ENCODE measurements at places on chromosomes 6 and 20.
A peak's percentile ranks its signal among the peaks of the same experiment; 100 is the strongest.

DNA sequence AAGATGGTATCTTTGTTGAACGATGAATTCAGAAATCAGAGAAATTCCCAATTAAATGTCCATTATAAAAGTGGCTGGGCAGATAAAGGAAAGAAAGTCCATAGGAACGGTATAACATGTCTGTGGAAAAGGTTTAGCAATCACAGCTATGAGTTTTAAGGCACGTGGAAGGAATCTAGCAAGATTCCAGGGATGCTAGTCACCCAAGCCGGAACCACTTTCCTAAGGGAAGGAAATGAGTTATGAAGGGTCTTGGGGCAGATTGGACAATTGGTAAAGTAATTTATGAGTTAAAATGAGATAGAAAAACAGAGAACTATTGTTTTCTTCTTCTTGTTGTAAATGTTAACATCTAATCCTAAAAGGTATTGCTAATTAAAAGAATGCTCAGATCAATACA is 384.8 kb downstream of the ADGRB3 start:
- no peak for DNase-seq

DNA sequence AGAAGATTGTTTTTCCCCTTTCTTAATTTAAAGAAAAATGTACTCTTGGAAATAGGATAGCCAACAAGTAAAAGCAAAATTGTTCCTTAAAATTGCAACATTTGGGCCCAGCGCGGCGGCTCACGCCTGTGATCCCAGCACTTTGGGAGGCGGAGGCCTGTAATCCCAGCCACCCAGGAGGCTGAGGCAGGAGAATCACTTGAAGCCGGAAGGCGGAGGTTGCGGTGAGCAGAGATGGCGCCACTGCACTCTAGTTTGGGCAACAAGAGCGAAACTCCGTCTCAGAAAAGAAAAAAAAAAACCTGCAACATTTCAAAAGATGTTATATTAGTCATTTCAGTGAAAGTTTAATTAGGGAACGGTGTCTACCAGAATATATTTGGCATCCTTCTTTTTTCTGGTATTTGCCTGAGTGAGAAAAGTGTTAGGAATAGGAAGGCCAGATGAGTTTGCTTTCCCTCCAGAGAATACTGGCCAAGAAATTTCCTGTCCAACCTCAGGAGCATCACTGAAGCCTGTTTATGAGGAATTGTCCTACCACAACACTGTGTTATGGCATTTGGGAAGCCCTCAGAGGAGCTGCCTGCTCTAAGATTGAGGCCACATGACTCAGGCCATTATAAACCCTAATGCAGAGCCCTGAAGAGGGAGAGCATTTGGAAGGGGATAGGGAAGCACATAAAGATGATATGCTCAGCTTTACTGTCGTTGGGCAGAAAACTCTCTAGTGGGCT is 1.2 kb upstream of the GJA1 start:
- DNase-seq = no peak

DNA sequence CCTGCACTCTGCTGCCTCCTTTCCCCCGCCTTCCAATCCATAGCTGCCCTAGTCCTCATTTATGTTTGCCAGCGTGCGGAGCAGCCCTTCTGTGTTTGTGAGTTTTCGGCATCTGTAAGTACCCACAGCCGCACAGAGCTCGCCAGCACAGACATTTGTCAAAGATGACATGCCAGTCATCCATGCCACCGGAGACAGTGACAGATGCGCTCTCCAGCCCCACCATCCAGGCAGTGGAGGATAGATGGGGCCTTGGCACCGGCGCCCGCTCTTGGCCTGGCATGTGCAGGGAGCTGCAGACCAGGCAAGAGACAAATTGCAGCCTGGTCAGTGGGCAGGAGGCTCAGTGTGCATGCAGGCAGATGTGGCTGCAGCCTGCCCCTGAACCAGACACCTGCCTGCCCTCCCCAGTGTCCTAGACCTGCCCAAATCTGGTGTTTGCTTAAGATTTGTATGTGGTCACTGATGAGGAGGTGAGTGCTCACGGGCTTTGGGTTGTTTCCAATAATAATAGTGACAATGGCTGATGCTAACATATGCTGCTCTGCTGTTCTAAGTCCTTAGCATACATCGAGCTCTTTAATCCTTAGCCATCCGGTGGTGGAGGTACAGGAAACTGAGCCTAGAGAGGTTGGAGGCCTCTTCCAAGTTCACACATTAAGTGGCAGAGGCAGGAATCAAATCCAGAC is 78.1 kb downstream of the UNC5CL start:
- DNase-seq = no peak

DNA sequence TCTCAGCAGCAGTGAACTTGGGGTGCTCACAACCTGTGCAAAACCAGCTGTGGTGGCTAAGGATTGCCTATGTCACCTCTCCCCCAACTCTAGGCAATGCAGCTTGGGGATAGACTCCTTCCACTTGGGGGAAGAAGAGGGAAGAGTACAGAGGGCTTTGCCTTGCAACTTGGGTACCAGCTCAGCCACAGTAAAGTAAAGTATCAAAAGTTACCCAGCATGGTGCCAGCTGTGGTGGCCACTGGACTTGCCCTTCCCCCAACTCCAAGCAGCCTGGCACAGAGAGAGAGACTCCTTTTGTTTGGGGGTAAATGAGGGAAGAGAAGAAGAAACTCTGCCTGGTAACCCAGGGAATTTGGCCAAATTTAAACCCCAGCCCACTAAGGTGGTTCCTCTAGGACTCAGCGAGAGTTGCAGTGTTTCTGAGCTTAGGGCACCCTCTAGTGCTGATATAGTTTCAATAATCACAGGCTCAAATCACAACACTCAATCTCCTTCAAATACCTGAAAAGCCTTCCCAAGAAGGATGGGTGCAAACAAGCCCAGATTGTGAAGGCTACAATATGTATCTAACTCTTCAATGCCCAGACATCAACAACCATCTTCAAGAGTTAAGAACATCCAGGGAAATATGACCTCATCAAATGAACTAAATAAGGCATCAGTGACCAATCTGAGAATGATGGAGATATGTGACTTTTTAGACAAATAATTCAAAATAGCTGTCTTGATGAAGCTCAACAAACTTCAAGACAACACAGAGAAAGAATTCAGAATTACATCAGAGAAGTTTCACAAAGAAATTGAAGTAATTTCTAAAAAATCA is 7.6 kb upstream of the DEFB129 start:
- DNase-seq = no peak

GRCh38 chr6:91043751-91044150 is 456.9 kb upstream of the MAP3K7 start:
- DNase-seq = no peak

- no peak for DNase-seq
These were observed 88.8 kb downstream of the CD24 start for GRCh38 chr6:106885679-106886078.

DNA sequence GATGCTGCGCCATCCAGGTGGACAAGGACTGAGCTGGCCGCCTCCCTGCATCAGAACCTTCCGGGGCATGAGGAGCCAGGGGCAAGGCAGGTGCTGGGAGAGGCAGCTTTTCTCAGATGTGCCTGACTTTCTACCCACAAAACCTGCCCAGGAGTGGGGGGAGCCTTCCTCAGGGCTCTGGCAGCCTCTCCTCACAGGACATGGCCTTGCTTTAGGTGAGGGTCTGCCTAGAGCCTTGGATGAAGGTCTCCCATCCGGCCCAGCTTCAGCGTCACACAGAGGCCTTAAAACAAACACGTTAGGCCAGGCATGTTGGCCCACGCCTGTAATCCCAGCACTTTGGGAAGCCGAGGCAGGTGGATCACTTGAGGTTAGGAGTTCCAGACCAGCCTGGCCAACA is 7.4 kb downstream of the BCAS4 start:
- no peak for DNase-seq

GRCh38 chr6:94468830-94469229 is 1049.5 kb upstream of the EPHA7 start:
- DNase-seq = no peak

DNA sequence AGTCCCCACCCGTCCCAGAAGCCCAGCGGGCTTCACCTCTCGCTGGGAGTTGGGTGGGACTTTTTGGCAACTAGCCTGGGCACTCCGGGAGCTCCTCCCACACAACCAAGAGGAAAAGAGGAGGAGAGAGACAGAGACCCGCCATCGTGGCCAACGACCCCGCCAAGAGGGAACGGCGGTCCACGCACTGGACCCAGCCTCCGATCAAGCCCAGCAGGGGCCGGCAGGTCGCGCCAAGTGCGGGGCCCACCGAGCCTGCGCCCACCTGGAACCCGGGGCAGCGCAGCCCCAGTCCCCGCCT is 3.0 kb upstream of the TMEM14C start:
- DNase-seq = no peak

DNA sequence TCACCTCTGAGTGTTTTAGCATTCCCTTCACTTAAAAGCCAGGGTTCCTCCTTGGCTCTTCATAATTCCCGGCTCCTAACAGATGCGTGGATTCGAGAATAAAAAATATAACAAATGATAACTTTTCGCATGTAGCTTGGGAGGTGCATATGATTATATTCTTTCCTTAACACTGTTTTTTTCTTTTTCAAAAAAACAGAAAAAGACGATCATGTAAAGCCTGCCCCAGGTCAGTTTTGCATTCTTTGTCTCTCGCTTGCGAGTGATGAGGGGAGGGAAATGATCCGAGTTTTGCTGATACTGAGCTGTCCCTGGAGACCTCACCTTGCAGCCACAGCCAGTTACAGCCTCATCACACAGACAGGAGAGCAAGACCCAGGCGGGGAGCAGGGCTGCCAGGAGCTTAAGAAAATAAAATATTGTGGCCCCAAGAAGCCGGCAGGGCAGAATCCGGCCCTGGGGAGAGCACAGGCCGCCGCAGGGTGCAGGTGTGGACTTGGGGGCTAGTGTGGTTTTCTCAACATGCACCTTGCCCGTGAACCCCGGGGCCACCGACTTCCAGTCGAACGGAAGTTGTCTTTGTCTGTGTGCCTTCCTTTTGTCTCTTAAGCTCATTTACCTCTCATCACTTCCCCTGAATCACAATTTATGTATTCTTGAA is 301.8 kb downstream of the TAF4 start:
- DNase-seq = no peak

- no peak for DNase-seq
These were observed 33.7 kb upstream of the ZNF133 start for GRCh38 chr20:18254615-18255014.

DNA sequence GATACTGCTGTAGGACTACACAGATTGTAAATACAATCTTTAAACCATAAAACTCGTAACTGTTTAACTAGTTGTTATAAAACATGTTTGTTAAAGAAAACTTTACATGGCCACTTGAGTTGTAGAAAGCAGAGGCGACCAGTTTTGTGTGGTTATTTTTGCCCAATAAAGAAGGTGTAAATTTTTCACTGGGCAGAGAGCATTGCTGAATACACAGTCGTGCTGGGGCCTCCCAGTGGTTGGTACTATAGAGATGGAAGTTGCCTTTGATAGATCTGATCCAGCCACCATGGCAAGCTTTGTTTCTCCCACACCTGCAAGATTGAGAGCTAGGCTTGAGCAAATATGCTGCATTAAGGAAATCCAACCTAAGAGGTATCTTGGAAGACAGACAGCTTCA is 34.0 kb upstream of the YWHAB start:
- no peak for DNase-seq

DNA sequence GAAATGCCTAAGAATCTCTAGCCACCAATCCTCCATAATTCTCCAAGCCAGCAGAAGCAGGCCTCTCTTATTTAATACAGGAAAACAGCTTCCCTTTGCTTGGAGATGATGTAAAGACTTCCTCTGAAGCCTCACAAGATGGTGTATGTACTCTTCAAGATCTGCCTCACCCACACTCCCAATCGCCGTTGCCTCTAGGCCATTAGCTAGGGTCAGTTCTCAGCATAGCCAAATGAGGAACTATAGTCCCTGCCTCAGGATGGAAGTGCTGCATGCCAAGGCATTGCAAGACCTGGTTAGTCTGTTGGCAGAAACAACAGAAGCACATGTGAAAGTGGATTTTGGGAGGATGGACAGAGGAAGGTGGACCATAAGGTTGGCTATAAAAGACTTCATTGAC is 139.1 kb downstream of the SCML4 start:
- no peak for DNase-seq

DNA sequence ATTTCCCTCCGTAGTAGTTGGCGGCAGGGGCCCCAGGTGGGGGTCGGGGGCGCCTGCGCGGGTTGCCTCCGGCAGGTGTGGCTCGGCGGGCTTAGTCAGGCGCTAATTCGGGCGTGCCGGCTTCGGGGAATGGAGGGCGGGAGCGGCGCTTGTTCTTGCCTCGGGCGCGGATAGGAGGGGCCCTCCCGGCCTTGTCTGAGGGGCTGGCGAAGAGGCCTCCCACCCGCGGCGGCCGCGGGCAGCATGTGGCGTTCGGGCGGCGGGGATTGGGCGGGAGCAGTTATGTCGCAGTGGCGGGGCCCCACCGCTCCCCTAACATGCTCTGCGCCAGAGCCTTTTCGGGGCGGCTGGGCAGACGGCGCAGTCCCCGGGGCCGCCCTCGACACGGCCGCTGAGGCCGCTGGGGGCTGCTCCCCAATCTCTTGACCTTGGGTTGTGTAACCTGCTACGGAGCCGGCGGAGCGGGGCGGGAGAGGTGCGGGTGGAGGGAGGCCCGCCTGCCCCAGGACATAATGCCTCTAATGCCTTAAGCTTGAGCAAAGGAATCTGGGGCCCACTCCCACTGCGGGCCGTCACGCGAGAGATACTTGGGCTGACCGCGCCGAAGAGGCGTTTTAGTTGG is 1.1 kb downstream of the AMD1 start:
- DNase-seq = peak; percentile 61

DNA sequence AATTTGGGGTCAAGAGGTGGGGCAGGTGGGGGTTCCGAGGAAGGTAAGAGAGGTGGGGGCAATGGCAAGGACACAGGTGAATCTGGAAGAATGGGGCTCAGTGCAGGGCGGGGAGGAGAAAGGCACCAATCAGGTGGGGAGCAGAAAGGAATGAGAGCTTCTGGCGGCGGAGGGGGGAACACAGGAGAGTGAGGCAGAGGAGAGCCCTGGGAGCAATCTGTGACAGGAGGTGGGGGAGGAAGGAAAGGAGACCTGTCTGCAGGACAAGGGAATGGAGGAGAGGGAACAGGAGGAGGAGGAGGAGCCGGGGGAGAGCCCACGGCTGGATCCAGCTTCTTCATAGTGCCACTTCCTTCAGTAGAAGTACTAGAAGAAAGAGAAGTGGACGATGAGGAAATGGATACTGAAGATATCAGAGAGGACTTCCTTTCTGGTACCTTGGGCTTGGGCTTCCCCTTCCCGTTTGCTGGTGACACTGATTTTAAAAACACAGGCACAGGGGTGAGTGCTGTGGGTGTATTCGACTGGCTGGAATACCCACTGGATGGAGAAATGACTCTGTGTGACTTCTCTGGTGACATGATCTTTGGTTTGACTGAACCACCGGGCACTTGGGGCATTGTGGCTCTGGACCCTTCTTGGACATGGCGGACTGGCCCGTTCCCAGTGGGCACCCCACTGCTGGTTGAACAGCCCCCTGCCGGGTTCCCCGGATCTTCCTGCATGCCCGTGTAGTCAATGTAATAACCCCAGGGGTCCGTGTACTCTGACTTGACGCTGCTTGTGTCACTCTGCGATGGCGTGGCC is 27.4 kb downstream of the HEBP2 start:
- no peak for DNase-seq

DNA sequence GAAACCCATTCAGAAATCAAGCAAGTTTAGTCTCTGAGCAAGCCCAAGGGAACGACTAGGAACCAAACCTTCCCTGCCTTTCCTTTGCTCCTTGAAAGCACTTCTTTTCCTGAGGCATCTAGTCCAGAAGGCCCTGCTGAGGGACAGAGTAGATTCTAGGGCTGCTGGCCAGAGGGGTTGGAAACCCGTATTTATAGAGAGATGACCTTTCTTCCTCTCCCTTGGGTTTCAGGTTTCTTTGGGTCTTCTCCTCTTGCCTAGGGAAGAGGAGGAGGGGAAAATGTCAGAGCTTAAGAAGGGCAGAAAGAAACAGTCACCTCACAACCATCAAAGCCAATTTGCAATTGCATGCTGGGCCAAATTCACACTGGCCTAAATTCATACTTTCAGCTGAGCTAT is 5.8 kb downstream of the APOBEC2 start:
- DNase-seq = no peak

Data from activated gamma-delta T cell treated with Interleukin-2 at 50 U/mL for 16 hours (primary cell).